Stimulated activated CD4-positive, alpha-beta T cell treated with anti-CD3 and anti-CD28 coated beads, Interleukin-4, amount 100 ng/mL, for 24 hours (primary cell): ENCODE measurements at places on chromosomes 6 and 20.

DNA sequence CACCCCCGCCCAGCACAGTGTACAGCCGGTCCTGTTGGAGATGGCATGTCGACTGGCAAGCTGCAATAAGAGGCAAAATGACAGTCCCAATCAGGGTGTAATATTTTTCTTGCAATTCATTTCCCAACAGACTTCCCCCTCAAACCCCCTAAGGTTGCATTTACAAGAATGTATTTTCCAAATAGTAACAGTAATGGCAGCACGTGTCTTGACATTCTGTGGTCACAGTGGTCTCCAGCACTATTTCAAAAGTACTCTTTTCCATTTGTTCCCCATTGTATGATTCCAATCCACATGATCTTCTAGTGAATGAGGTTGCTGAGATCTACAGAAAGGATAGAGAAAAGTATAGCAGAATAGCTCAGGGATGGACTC is 97.8 kb upstream of the CARMIL1 start:
- no peak for DNase-seq

DNA sequence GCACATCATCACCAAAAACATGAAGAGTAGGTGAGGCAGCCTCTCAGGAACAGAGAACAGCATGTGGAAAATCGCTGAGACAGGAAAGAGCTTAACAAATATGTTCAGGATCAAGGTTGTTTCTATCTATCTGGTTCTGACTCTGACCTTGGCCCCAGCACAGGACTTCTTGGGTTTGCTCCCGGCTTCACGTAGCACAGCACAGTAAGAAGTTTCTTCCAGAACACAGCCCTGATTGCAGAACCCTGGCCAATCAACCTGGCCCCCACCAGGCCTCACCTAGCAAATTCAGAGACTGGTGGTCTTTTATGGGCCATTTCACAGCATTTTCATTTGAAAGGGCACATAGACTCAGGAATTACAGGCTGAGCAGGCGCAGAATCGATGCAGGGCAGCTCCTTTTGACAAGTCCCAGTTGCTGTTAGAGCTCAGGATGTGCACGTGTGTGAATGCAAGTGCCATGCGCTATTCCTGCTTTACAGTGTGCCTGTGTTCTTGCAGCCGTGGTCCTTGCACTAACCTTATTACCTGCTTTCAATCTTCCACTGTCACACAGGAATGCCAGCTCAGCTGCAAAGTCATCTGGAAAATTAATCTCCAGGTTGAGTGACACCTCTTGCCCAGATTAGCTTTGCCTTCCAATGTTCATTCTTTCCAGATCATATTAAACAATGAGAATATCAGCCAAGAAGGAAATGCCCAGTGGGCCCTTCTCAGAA is 100.5 kb upstream of the SLC2A12 start:
- no peak for DNase-seq

GRCh38 chr6:20918868-20919267 is 384.6 kb downstream of the CDKAL1 start:
- no peak for DNase-seq

DNA sequence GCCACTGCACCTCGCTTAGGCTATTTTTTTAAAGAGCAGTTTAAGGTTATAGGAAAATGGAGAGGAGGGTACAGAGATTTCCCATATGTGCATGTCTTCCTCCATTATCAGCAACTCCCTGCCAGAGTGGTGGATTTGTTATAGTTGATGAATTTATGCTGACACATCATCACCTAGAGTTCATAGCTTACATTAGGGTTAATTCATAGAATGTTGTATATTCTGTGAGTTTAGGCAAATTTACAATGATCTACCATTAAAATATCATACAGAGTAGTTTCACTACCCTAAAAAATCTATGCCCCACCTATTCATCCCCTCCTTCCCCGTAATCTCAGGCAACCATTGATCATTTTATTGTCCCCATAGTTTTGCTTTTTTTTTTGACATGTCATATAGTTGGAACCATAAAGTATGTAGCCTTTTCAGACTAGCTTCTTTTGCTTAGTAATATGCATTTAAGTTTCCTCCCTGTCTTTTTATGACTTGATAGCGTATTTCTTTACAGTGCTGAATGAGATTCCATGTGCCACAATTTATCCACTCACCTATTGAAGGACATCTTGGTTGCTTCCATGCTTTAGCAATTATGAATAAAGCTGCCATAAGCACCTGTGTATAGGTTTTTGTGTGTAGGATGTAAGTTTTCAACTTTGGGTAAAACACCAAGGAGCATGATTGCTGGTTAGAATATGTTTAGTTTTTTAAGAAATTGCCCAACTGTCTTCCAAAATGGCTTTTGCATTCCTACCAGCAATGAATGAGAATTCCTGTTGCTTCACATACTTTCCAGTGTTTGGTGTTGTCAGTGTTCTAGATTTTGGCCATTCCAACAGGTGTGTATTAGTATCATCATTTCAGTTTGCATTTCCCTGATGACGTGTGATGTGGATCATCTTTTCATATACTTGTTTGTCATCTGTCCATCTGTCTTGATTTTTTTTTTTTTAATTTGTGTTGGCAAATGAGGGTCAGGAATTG is 60.2 kb downstream of the NCOA3 start:
- no peak for DNase-seq

GRCh38 chr6:121633309-121633708 is 197.9 kb downstream of the GJA1 start:
- no peak for DNase-seq

DNA sequence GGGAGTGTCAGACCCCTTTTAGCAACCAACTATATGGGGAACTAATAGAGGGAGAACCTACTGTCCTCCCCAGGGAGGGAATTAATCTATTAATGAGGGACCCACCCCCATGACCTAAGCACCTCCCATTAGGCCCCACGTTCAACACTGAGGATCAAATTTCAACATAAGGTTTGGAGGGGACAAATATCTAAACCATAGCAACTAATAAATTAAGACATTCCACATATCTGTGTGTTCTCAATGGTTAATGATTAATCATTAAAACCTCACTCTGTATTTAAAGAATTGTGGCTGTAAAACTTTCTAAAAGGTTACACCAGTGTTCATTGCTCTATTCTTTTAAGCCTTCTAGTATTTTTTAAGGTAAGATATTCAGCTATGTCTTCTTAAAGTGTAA is 500.4 kb upstream of the SULF2 start:
- no peak for DNase-seq

DNA sequence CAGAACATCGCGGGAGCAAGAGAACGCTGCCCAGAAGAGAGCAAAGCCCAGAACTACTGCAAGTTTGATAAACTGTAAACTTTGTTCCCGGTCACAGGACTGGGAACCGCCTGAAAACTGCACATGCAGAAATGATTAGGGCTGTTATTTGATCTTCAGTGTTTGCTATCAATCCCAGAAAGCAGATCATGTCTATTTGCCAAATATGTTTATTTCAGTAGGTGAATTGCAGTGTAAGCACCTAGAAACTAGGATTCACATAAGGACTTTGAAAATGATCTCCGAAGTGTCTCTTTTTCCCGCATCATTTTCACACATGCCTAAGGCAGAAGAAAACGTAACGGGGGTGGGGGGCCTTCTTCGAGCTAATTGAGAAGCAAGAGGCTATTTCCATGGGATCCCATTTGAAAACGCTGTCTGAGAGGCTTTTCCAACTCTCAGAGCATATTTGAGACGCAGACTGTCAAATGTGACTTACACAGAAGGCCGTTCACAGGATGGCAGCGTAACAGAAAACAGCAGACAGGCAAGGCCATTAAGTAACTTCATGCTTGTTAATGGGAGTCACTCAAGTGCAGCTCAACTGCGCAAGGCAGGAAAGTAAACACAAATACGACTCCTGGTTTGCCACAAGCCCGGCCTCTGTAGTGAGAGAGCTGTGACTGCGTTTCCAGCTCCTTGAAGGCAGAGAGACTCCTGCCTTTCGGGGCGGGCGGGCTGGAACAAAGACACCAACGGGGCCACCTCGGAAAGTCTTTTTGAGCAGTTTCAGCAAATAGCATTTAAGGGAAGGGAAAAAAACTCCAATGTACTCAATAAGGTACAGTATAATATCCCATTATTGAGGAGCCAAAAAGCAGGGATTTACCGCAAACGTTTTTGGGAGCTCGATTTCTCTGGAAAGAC is 144.7 kb upstream of the ZNF217 start:
- no peak for DNase-seq

DNA sequence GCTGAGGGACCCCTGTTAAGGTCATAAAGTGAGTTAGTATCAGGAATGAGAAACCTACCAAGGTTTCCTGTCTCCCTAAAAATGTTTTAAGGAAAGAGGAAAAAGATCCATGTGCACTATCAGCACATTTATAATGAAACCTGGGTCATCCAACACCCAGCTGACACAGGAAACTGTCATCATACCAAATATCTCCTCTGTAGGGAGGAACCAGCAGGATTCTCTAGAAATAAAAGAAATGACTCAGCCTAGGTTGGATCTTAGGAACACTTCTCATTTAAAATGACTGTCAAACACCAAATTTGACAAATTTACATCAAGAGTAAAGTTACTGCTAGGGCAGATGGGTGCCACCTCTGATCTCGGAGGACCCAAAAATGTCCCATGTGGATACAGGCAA is 21.7 kb downstream of the GFOD1 start:
- DNase-seq: no peak

GRCh38 chr6:111002350-111002749 is 20.5 kb downstream of the RPF2 start:
- no peak for DNase-seq

DNA sequence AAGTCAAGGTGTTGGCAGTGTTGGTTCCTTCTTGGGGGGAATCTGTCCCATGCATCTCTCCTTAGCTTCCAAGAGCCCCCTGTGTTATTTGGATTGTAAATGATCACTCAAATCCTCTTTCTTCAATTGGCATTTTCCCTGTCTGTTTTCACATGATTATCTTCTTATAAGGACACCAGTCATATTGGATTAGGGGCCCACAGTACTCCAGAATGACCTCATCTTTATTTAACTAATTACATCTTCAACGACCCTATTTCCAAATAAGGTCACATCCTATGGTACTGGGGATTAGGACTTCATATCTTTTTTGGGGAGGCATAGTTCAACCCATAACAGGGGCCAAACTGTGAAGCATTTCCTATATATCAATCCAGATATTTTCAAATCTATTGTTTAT is 57.3 kb downstream of the PTPRA start:
- no peak for DNase-seq

GRCh38 chr20:40104959-40105358 is 584.1 kb downstream of the MAFB start:
- DNase-seq: no peak

DNA sequence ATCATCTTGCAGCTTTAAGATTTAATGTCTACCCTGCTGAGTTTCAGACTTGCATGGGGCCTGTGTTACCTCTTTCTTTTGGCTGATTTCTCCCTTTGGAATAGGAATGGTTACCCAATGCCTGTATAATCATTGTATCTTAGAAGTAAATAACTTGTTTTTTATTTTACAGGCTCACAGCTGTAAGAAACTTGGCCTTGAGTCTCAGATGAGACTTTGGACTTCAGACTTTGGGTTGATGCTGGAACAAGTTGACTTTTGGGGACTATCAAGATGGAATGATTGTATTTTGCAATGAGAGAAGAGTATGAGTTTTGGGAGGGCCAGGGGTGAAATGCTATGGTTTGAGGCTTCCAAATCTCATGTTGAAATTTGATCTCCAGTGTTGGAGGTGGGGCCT is 34.9 kb upstream of the CAP2 start:
- no peak for DNase-seq

GRCh38 chr6:148457843-148458159 is 115.2 kb downstream of the SASH1 start:
- no peak for DNase-seq

DNA sequence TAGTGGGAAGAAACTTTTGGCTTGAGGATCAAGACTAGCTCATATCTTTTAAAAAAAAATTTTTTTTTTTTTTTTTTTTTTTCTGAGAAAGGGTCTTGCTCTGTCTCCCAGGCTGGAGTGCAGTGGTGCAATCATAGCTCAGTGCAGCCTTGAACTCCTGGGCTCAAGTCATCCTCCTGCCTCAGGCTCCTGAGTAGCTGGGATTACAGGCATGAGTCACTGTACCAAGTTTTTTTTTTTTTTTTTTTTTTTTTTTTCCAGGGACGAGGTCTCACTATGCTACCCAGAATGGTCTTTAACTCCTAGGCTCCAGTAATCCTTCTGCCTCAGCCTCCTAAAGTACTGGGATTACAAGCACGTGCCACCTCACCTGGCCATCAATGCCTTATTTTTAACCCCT is 27.9 kb downstream of the GCLC start:
- DNase-seq: no peak

DNA sequence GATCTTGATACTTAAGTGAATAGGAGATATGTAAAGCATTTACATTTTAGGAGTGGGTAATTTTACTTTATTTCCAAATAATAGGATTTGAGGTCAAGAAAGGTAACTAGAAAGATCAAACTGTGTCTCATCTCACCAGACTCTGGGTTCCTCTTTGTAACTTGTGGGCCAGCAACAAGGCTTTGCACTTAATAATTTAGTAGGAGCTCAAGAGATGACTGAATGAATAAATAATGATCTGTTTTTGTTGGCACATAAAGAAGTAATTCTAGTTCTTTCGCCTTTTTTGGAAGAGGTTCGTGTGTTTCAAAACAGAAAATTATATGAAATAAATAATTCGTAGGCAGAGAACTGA is 67.4 kb upstream of the FABP7 start:
- no peak for DNase-seq
